ENCODE measurements at places on chromosomes 2 and 18.

GRCh38 chr2:170917219-170917913, 11.7 kb upstream of the GORASP2 start:
- no peak for DNase-seq

DNA sequence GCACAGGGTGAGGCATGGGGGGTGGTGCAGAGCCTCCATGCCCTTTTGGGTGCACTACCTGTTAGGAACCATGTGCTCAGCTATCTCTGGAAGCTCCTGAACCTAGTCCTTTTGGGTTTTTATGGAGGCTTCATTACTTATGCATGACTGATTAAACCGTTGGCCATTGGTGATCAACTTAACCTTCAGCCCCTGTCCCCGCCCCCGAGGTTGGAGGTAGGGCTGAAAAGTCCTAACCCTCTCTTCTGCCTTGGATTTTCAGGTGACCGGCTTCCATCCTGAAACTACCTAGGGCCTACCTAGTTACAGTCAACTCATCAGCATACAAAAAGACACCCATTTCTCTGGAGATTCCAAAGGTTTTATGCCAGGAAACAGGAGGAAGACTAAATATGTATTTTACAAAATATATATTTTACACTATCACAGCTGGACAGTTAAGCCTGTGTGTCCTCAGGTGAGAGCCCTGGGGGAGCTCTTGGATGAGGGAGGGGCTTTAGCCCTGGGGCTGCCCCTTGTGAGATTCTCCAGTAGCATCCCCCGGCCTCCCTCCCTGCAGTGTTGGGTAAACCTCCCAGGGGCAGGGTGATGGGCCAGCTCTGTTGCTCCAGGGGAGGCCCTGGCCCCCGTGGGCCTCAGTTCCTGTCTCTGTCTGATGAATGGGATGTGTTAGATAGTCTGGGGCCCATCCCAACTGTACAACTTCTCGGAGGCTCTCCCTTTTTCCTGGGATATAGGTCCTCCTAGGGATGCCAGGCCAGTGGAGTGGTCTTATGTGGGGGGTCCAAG, 24.1 kb downstream of the GLI2 start:
- DNase-seq = peak; percentile 3

- DNase-seq = no peak
These were observed 239.6 kb downstream of the MREG start for GRCh38 chr2:215773728-215774127.

GRCh38 chr2:236208019-236208926, 40.1 kb upstream of the GBX2 start:
- no peak for DNase-seq

- no peak for DNase-seq
These were observed 36.2 kb downstream of the KIAA2012 start for GRCh38 chr2:202109139-202109736.

GRCh38 chr2:215796140-215796855, 217.1 kb downstream of the MREG start:
- no peak for DNase-seq

- DNase-seq = no peak
These were observed 127.8 kb downstream of the CERS6 start for GRCh38 chr2:168583710-168584521.

- peak; percentile 89 for DNase-seq
These were observed at the start of gene KDSR for GRCh38 chr18:63367053-63367953. Gene KDSR (minus strand): TSS chr18:63367206. CDS start chr18:63367118, 88 bp downstream.

- DNase-seq = no peak
These were observed 56.5 kb downstream of the MTX2 start for GRCh38 chr2:176325732-176326131.

DNA sequence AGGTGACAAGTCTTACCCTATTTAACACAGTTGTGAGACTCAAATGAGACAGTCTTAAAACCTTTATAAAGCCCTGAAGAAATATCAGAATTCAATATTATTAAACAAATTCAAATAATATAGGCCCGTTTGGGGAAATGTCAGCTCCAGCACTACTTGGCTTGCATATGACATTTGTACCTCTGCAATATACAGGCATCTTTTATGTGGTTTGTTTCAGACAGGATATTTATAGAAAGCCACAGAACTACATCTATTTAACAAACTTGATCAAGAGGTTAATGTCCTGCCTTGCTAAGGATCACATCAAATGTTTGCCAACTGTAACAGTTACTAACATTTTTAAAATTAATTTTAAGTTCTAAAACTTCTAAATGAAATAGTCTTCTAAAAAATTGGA, 3.2 kb upstream of the MREG start:
- DNase-seq = no peak

- no peak for DNase-seq
These were observed 17.0 kb downstream of the THNSL2 start for GRCh38 chr2:88187038-88187676.

DNA sequence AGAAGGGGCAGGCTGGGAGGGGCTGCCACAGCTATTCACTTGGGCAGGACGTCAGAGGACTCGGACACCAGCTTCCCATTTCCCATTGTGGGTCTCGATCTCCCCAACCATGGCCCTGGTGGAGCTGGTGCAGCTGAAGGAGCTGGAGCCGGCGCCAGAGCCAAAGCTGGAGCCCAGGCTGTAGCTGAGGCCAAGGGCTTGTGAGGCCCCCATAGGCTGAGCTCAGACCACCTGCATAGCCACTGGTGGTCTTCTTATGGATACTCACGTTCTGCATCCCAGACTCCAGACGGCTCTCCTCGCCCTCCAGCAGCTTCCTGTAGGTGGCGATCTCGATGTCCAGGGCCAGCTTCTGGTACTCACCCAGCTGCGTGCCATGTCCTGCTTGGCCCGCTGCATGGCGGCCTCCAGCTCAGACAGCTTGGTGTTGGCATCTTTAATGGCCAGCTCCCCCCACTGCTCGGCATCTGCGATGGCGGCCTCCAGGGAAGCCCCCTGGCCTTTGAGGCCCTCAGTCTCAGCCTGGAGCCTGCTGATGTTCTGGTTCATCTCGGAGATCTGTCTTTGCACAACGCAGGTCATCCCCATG, 6.0 kb upstream of the CDK5R2 start:
- DNase-seq = no peak

DNA sequence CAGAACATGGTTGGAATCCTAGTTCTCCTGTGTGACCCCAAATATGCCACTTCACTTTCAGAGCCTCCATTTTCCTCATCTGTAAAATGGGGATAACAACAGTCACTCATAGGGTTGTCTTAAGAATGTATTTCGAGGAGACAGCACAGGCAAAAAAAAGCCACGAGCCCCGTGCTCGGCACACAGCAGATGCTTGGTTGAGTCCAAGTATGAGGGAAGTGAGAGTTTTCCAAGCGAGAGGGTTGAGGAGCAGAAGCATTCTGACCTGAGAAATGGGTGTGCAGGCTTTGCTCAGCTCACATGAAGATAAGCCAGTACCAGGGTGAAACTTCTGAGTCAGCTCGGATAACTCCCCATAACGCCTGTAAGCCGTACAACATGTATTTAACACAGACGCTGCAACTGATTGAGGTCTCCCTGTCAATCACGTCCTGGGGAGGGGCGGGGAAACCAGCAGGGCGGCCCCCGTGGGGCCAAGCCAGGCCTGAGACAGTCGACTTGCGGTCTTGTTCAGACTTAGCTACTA, 23.0 kb upstream of the ODC1 start:
- no peak for DNase-seq

- DNase-seq = no peak
These were observed 49.3 kb downstream of the NRP2 start for GRCh38 chr2:205731583-205731981.

- no peak for DNase-seq
These were observed 61.3 kb downstream of the MCFD2 start for GRCh38 chr2:46854260-46854659.

- DNase-seq = no peak
These were observed 75.4 kb upstream of the UBE2E3 start for GRCh38 chr2:180905002-180905401.

DNA sequence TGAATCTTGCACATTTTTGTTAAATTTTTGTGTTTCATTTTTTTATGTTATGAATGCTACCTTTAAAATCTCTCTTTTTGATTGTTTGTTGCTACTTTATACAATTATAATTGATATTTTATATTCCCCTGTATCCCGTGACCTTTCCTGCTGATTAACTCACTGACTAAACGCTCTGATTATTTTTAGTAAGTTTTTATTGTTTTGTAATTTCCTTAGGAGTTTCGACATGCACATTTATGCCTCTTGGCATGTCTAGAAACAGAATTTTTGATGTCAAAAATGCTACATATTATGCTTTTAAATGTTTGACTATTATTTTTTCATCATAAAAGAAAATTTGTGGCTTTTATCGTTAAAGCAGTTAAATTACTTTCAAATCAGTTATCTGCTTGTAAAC, 1131.6 kb upstream of the TMEFF2 start:
- no peak for DNase-seq

DNA sequence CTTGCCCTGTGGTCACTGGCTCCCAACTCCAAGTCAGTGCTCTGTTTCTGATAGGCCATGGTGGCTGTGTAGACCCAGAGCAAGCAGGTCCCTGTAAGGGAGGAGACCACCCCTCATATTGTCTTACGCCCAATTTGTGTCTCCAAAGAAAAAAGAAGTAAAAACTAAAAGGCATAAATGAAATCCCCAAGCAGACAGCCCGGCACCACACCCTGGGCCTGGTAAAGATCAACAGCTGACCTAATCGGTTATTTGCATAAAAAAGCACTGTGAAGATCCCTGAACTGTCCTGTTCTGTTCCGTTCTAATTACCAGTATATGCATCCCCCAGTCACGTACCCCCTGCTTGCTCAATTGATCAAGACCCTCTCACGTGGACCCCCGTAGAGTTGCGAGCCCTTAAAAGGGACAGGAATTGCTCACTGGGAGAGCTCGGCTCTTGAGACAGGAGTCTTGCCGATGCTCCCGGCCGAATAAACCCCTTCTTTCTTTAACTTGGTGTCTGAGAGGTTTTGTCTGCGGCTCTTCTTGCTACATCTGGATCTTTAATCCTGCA, 364.1 kb upstream of the HS6ST1 start:
- no peak for DNase-seq

GRCh38 chr18:67301592-67301991, 214.9 kb downstream of the DSEL start:
- no peak for DNase-seq

- DNase-seq = no peak
These were observed 63.6 kb downstream of the CLHC1 start for GRCh38 chr2:55168221-55169154.

DNA sequence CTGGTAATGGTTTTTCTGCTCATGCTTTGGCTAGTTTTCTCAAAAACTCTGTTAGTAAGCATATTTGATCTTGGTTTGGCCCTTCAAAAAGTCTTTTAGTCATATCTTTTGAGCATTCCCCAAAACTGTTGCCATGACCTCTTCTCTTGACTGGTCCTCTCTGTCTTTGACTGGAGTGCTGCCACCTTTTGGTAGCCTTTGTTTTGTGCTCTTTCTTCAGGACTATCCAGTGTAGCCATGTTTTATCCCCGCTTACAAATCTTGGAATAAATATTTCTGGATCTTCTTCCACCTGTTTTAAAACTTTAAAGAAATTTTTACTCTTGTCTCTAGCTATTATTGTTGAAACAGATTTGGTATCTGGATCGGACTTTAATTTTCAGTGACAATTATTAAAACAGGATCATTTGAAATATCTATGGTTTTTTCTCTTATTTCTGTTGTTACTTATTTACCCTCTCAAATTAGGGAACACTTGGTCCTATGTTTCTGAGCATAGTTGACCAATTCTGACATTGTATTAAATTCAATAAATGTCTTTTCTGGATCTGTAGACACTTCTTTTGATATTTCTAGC, 965 bp upstream of the ELOA2 start:
- no peak for DNase-seq

GRCh38 chr18:46332921-46333341, 228.7 kb downstream of the HAUS1 start:
- DNase-seq = no peak

DNA sequence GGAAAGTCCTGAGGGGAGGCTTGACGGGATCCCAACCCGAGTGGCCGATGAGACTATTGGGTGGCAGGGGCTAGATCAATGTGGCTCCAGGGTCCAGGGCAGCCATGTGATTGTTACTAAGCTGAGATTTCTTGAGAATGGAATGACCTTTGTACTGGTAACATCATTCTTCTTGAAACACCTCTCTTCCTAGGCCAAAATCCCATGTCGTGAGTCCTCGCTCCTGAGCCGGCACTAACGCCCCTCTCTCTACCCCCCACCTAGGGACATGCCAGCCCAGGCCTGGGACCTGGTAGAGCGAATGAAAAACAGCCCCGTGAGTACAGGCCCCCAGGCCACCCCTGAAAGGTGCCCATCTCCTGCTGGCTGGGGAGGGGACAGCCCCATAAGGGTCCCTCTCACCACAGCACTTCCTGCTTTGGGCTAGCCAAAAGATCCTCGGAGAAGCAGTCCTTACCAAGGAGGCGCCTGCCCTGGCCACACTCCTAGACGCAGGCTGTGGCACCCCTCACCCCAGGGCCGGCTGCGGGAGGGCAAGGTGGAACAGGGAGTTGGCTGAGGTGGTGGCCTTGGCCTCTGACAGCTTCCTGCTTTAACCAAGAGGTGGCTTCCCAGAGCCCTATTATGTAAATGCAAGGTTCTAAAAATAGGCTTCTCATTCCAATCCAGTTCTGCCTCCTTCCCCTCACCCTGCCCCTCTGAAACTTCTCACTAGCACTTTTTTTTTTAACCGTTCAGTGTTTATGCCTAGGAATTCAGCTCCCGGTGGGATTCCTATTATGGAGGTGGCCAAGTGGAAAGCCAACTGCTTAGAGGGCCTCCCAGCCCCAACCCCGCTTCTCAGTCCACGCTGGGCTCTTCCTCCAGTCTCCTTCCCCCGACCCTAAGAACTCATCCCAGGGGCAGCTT, 126.6 kb upstream of the PPP1CB start:
- peak; percentile 78 for DNase-seq

DNA sequence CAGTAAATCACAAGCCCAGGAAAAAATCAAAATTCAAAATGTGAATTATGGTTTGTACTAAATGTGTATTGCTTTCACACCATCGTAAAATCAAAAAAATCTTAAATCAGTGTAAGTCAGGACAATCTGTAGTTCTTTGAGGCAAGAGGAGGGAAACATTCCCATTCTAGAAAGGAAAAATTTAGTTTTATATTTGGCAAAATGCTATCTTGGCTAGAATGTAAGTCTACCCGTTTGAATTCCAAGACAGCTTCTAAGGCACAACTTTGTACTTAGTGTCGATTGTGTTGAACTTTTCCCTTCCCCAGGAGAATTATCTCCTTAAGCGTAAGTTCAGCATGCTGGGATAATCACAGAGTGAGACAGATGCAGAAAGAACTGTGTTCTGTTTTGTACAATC, 638.2 kb upstream of the LRRTM1 start:
- DNase-seq = no peak

DNA sequence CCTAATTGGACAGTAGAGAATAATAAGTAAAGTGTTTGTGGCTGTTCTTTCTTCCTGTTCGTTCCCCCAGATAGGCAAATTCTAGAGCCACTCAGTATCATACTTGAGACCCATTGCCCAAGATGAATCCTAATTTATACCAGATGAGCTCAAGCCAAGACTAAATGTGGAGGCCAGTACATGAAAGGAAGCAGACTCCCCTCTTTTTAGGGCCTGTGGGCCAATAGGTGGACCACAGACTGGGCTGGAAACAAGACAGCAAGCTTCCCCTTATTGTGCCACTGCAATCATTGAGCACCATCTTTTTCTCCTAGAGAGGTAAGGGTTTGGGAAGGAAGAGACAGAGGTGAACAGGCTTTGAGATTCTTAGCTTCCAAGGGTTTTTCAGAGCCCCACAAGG, 141.9 kb downstream of the MGAT5 start:
- DNase-seq = no peak

- no peak for DNase-seq
These were observed 47.1 kb downstream of the GPR39 start for GRCh38 chr2:132463719-132464118.

GRCh38 chr2:199409759-199410529, 47.8 kb downstream of the SATB2 start:
- no peak for DNase-seq
